ENCODE measurements at places on chromosomes 4 and X. TPM values are rescaled to one million over a fixed set of nuclear protein-coding genes. Genes with fewer than 3 reads are reported as not detected.
A peak's percentile ranks its signal among the peaks of the same experiment; 100 is the strongest.

DNA sequence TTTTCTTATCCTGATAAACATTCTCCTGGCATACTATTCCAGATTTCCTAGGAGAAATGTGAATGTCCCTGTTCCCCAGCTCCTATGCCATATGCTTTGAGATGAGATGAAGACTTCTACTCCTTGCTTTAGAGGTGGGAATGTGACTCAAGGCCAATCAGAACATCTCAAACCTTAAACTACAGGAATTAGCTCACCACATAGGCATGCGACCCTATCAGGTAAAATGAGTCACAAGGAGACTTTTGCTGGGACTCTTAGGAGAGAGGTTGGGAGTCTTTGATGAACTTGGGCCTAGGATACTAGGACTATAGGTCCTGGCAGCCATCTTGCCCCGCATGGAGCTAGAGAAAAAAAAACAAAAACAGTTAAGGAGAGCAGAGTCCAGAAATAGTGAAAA lies 5.8 kb upstream of the USO1 start:
- DNase-seq: no peak

DNA sequence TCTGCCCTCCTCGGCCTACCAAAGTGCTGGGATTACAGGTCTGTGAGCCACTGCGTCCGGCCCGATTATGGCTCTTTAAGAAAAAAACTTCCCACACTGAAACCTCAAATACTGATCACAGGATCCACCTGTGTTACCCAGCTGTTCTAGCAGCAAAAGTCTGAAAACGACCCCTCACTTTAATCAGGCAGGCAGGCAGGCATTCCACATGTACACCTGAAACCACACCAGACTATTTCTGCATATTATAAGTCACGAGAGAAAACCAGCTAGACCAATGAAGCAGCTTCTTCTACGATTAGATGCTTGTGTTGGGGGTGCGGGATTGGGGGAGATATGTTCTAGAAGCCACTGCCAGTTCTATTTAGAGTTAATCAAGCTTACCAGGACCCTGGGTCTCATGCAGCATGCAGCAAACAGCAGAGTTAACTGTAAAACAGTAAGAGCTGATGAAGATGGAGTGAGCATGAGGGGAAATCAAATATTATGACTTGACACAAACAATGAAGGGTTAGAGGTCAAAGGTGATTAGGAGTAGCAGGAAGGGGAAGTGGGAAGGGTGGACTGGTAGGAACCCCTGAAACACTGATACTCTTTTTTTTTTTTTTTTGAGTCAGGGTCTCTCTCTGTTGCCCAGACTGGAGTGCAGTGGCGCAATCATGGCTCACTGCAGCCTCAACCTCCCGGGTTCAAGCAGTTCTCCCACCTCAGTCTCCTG lies 18.9 kb upstream of the NKRF start:
- DNase-seq: no peak

The ANKRD37 gene
- total RNA-seq: 6.4 TPM

DNA sequence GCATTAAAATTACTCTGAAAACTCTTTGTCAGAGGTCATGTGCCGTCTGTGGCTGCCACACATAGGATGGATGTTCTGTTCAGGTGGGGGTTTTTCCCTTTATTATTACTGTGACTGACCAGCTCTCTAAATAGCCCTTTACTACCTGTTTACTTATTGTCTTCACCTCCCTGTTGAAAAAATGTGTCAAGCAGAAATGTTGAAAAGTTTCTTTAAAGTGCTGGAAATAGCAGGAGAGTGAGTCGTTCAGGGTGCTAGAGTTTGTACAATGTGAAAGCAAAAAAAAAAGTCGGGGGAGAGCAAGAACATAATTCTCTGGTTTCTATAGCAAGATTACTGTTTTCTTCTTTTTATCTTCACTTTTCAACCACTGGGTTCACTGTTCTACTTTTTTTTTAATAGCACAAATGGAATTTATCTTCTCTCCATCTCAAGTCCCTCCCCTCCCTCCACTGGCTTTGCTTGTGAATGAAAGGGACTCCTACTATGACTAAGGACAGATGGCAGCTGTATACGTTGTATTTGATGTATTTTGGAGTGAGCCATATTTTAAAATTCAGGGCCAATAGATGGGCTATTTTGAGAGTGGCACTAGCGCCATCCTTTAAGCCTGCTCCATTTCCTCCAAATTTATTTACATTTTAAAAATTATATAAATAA lies 33.3 kb downstream of the ARX start:
- DNase-seq: no peak

The CHST7 gene
- 0.80 TPM for total RNA-seq

The CT45A1 gene
- total RNA-seq: not detected

GRCh38 chr4:150714462-150715438 lies 132.8 kb downstream of the MAB21L2 start:
- no peak for DNase-seq

The STARD8 gene
- 3.1 TPM for total RNA-seq

DNA sequence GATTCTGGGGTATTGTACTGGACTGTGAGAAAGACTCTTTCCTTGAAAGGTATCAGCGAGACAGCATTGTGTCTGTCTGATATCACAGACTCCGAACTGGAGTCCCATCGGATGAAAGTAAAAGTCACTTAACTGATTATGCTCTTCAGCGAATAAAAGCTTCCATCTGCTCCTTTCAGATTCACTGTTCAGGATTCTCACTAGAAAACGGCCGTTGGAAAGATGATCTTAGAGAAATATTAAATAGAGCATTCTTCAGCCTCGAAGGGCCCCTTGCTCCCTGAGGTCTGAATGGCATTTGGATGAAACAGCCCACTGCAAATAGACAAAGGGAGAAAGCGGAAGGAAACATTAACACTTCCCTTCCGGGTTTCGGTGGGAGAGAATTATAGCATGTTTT lies 416.2 kb upstream of the PRKX start:
- DNase-seq: no peak

- DNase-seq: no peak
Measured at GRCh38 chr4:128716338-128716737, 93.2 kb upstream of the JADE1 start.

GRCh38 chr4:148094149-148094548 lies 348.1 kb downstream of the NR3C2 start:
- no peak for DNase-seq

The STK32B gene
- 13.2 TPM for total RNA-seq

- DNase-seq: no peak
Measured at GRCh38 chr4:73788411-73788810, 48.0 kb downstream of the CXCL8 start.

- DNase-seq: peak; percentile 23
Measured at GRCh38 chrX:17788439-17788838, 51.1 kb downstream of the SCML1 start.

GRCh38 chr4:53702334-53703266 lies 111.3 kb upstream of the LNX1 start:
- peak; percentile 90 for DNase-seq

The SCD5 gene
- 14.5 TPM for total RNA-seq

- DNase-seq: no peak
Measured at GRCh38 chrX:42220083-42220482, 296.7 kb upstream of the CASK start.

The CLDN22 gene
- total RNA-seq: not detected

DNA sequence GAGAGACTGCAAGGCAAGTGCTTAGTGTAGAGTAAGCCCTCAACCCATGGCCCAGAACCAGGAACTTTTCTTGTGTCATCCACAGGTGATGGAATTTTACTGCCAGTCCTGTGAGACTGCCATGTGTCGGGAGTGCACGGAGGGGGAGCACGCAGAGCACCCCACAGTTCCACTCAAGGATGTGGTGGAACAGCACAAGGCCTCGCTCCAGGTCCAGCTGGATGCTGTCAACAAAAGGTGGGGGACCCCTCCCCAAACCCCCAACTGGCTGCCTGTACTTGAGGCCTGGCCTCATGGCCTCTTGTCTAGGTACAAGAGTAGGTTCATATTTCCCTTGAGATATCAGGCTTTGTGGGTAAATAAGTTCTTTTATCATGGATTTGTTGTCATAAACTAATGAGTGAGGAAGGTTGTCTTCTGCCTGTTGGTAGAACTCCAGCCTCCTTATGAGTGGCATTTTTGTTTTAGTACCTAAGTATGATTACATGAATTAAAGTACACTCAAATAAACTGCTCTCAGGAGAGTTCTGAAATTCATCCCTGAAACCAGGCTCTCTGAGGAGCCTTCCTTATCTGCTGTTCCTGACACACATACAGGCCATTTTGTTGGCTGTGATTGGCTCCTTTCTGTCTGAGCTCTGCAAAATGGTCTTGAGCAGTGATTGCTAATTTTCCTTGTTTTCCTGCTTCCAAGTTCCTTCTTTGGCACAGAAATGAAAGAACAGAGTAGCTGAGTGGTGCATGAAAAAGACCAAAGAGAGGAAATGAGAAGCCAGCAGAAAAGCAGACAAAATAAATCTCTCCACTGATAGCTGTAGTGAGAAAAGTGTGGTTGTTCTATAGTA lies 51.4 kb upstream of the MND1 start:
- DNase-seq: no peak

- no peak for DNase-seq
Measured at GRCh38 chrX:136228839-136229207, 22.4 kb downstream of the MAP7D3 start.

The SYN1 gene
- not detected for total RNA-seq

The GPRASP1 gene
- total RNA-seq: 0.08 TPM

DNA sequence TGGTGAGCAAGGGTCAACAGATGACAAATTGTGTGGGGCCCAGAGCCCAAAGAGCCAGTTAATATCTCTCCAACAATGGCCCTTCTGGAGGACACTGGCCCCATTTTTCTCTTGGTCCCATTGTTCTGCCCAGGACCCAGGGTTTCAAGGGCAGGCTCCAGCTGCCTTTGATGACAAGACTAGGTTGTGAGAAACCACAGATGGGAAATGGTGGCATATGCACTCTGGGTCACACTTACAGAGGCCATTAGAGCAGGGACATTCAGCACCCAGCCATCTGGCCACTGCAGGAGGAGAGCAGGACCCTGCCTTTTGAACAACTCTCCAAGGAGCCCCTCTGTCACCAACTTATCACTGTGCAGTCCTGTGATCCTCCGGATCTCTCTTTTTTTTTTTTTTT lies 49.7 kb upstream of the KIAA1210 start:
- DNase-seq: no peak

The DRD5 gene
- not detected for total RNA-seq

The CXCL1 gene
- total RNA-seq: not detected

DNA sequence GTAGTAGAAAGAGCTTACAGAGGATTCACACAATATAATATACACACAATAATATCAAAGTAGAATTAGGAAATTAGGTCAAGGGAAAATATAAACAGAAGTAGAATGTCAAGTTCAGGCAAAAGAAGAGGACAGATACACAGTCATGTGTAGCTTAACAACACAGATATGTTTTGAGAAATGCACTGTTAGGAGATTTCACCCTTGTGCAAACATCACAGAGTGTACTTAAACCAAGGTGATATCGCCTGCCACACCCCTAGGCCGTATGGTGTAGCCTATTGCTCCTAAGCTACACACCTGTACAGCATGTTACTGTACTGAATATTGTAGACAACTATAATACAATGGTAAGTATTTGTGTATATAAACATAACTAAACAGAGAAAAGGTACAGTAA lies 110.0 kb upstream of the EDNRA start:
- no peak for DNase-seq

GRCh38 chrX:106585478-106585877 lies 26.3 kb upstream of the RADX start:
- no peak for DNase-seq

GRCh38 chrX:41066391-41066790 lies 18.9 kb upstream of the USP9X start:
- DNase-seq: no peak

The FHL1 gene
- total RNA-seq: 139 TPM

DNA sequence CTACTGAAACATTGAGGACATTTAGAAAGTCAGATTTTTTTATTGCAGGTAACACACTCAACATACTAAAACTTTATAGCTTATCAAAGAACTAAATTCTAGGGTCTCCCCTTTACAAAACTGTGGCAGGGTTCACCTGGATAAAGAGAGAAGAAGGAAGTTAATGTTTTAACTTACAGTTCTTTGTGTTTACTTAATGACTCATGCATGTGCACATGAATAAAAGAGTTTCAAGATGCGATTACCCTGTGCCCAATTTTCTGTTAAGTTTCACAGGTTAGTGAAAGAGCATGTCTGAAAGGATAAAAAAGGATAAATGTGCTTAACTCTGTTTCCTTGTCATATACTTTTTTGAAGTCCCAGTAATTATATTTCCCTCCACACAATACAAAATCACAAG lies 16.8 kb downstream of the DCAF8L1 start:
- no peak for DNase-seq

- no peak for DNase-seq
Measured at GRCh38 chrX:31837445-31838049, 765.7 kb upstream of the FTHL17 start.

GRCh38 chr4:72323227-72323626 lies 245.8 kb downstream of the ADAMTS3 start:
- DNase-seq: peak; percentile 14

All from H4 (cell line).